ENCODE measurements at places on chromosomes 11 and 22. TPM values are rescaled to one million over a fixed set of nuclear protein-coding genes. Genes with fewer than 3 reads are reported as not detected.

OR2D2 gene
- total RNA-seq = 0.94 TPM

APOBEC3B gene
- 17.2 TPM for total RNA-seq

DRD2 gene
- total RNA-seq = 0.18 TPM

BAIAP2L2 gene
- 0.34 TPM for total RNA-seq

TBX1 gene
- 0.09 TPM for total RNA-seq

POU2F3 gene
- not detected for total RNA-seq

WT1 gene
- not detected for total RNA-seq

TANGO2 gene
- total RNA-seq = 30.0 TPM

LMO2 gene
- total RNA-seq = not detected

IGLL5 gene
- total RNA-seq = not detected

TMEM86A gene
- 0.11 TPM for total RNA-seq

NEU3 gene
- 16.6 TPM for total RNA-seq

XKR3 gene
- not detected for total RNA-seq

TSPO gene
- total RNA-seq = 127 TPM

OLFML1 gene
- not detected for total RNA-seq

POTEH gene
- total RNA-seq = not detected

KRTAP5-7 gene
- 0.21 TPM for total RNA-seq

MN1 gene
- 0.09 TPM for total RNA-seq

HSCB gene
- total RNA-seq = 14.6 TPM

CCDC89 gene
- total RNA-seq = not detected

CSNK2A3 gene
- 1.2 TPM for total RNA-seq
